ENCODE measurements at places on chromosomes 5 and 9. TPM values are rescaled to one million over a fixed set of nuclear protein-coding genes. Genes with fewer than 3 reads are reported as not detected.

The IGFBPL1 gene
- total RNA-seq, result 32.1 TPM

The PHYHD1 gene
- 10.1 TPM for total RNA-seq

The PCDHGA9 gene
- 9.7 TPM for total RNA-seq

The TEX48 gene
- total RNA-seq, result not detected

The GRXCR2 gene
- not detected for total RNA-seq

The ATP10B gene
- 0.13 TPM for total RNA-seq

The TRMO gene
- total RNA-seq, result 56.6 TPM

The SPACA9 gene
- 18.5 TPM for total RNA-seq

The ADAMTS2 gene
- 5.6 TPM for total RNA-seq

The PLEKHG4B gene
- 10.9 TPM for total RNA-seq

The PIK3R1 gene
- 95.8 TPM for total RNA-seq

The DAPK1 gene
- total RNA-seq, result 76.2 TPM

The SPEF2 gene
- total RNA-seq, result 21.5 TPM

The WDR55 gene
- 23.8 TPM for total RNA-seq

The JAKMIP2 gene
- 0.27 TPM for total RNA-seq

The MYMK gene
- total RNA-seq, result not detected

The NOTCH1 gene
- 24.1 TPM for total RNA-seq

The BRINP1 gene
- 0.67 TPM for total RNA-seq
